Epithelial cell of esophagus (primary cell): ENCODE measurements at places on chromosomes 12 and 14.

- no peak for DNase-seq
These were observed 6.2 kb downstream of the OR4N5 start for GRCh38 chr14:20144820-20145219.

DNA sequence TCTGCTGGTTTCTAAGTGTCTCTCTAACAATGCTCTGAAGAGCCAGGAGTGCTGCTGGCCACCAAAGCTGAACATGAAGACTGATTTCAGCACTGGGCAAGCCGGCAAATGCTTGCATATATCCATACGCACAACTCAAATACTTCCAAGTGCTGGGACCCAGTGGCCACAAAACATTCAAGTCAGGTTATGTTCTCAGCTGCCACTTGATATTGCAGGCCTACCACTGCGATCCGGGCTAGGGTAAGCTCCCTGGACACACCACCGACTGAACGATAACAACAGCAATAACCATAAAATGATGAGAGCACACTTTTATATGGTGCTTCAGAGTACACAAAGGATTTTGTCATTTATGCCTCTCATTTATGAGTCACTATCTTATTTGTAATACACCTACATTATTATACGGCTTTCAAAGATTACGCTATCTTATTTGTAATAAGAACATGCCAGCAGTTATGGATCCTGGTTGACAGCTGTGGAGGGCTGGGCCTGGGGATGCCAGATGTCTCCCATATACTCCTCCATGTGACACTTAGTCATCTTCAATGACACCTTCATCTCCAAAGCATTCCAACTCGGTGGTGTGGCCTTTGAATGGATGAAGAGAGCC lies 35.5 kb downstream of the CRACR2A start:
- no peak for DNase-seq

- DNase-seq = peak; percentile 99
These were observed at the start of gene TROAP for GRCh38 chr12:49322708-49323523. Gene TROAP (plus strand): TSS chr12:49323255. CDS start chr12:49323609, 354 bp downstream.

DNA sequence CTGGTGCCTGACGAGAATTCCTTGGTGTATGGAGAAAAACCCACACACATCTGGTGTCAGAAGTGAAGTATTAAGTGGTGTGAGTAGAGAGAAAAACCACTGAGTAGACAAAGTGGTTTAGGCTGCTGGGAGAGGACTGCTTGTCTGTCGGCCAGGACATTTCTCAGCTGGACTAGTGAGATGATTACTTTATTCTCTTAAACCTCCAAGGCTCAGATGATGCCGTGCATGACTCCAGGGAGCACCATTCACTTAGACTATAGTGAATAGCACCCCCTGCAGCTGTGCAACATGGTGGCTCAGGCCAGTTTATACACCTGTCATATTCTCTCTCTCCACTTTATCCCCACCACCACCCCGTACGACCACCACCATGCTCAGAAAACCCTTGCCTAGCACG lies 28.5 kb upstream of the NFYB start:
- DNase-seq = no peak

GRCh38 chr14:97107080-97107479 lies 309.9 kb downstream of the VRK1 start:
- no peak for DNase-seq

- peak; percentile 86 for DNase-seq
These were observed 297.9 kb upstream of the AMIGO2 start for GRCh38 chr12:47377414-47378221.

- no peak for DNase-seq
These were observed 133.2 kb downstream of the ALX1 start for GRCh38 chr12:85413266-85413665.

DNA sequence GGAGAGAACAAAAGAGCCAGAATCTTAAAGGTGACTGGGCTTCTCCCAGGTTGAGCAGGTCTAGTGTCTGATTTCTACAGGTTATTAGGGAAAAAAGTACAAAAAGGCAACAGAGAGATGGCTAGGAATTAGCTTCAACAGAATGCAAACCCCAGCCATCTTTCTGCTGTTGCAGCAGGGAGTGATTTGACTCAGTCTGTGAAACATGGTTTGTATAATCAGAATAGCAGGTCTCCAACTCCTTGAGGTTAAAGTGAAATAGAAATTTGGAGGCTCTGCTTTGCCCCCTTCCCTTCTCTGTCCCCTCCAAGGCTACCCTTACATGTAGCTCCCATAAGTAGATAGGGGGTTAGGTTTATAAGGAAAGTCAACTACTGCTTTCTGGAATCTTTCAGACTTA lies 105.8 kb downstream of the AKAP6 start:
- DNase-seq = no peak

- DNase-seq = no peak
These were observed 158.0 kb upstream of the AMIGO2 start for GRCh38 chr12:47237751-47238211.

DNA sequence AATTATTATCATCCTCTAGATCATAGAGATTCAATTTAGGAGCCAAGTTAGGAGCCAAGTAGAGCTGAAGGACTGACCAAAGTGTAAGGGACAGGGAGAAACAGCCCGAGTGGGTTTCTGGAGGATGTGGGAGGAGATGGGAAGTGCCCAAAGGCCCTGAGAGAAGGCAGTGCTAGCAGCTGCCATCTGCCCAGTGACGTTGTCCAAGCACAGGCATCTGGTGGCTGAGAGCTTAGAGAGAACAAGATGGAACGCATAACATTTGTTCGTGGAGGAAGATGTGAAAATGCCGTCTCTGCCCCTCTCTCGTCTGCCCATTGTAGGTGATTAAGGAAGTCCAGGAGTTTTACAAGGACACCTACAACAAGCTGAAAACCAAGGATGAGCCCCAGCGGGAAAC lies 34.7 kb downstream of the CD9 start:
- no peak for DNase-seq

- no peak for DNase-seq
These were observed 30.6 kb downstream of the FAM186A start for GRCh38 chr12:50365709-50366406.

DNA sequence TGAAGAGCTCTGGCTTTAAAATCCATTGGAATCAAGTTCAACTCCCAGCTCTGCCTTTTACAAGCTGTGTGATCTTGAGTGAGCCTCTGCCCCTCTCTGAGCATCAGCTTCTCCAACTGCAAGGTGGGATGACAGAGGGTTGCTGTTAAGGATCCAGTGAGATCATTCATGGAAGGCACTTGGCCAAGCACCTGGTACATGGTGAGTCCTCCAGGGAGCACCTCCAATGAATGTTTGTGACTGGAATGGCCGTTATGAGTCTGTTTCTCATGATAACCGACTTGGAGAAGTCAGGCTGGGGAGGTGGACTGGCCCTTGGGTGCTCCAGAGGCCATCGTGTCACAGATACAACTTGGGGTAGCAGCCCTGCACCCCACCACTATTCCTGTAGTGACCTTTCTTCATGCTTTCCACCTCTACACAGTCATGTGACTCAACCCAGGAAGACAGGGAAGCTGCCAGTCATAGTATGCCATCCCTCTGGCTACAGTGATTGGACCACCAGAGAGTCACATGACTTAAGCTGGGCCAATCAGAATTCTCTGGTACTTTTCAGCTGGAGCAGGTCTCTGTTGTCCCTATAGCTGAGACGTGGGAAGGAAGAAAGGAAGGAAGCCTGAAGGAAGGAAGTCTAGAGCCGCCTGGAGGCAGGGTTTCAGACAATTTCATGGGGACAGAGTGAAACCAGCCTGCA lies 146.5 kb upstream of the MYL2 start:
- peak; percentile 68 for DNase-seq

DNA sequence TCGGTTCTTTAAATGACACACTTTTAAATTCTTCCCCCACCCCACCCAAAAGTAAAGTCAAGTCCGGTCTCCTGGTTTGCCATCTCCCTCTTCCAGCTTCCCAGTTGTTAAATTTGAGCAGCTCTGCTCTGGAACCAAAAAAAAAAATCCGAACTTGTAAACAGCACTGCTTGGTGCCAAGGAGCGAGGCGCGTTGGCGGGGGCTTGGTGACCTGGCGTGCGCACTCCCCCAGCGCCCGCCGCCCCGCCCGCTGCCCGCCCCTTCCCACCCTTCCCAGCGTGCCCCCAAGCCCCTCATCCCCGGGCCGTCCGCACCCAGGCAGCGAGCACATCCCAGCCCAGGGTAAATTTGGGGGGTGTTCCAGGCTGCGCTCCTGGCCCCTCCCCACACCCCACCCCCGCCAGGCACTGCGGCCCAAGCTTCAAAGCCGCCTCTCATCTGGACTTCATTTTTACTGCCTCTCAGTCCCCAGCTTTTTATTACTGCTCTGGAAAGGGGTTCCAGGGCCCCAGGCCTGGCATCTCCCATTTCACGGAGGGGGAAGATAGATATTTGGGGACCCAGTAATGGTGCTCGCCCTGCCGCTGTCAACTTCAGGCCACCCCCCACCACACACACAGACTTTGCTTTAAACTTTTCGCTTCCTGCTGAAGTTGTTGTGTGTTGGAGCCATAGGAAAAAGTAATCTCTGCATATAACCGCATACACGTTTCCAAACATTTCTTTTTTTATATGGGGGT lies 11.7 kb upstream of the ITGB7 start:
- DNase-seq = no peak

GRCh38 chr14:103716091-103716801 lies 636 bp downstream of the ZFYVE21 start:
- peak; percentile 19 for DNase-seq

DNA sequence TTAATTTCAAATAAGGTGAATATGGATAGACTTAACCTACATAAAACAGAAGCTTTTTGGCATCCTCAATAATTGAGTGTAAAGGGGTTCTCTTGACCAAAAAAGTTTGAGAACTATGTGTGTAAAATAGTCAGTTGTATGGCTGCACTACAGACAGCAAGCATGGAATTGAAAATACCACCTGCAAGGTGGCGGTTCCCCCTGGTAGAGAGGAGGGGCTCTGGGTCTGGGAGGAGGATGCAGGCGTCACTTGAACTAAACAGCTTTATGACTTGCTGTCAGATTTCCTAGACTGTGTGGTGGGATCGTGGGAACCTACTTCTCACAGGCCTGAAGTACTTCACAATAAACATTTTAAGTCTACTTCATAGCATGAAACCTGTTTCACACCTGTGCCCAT lies 6.3 kb downstream of the EVL start:
- DNase-seq = no peak

GRCh38 chr12:105552056-105552455 lies 221.6 kb downstream of the C12orf75 start:
- DNase-seq = no peak

GRCh38 chr12:120231316-120232011 lies 30.6 kb upstream of the RPLP0 start:
- DNase-seq = peak; percentile 97

GRCh38 chr12:120762086-120762485 lies 36.5 kb downstream of the ACADS start:
- DNase-seq = peak; percentile 9

GRCh38 chr14:77314043-77314442 lies 6.6 kb downstream of the POMT2 start:
- peak; percentile 98 for DNase-seq

DNA sequence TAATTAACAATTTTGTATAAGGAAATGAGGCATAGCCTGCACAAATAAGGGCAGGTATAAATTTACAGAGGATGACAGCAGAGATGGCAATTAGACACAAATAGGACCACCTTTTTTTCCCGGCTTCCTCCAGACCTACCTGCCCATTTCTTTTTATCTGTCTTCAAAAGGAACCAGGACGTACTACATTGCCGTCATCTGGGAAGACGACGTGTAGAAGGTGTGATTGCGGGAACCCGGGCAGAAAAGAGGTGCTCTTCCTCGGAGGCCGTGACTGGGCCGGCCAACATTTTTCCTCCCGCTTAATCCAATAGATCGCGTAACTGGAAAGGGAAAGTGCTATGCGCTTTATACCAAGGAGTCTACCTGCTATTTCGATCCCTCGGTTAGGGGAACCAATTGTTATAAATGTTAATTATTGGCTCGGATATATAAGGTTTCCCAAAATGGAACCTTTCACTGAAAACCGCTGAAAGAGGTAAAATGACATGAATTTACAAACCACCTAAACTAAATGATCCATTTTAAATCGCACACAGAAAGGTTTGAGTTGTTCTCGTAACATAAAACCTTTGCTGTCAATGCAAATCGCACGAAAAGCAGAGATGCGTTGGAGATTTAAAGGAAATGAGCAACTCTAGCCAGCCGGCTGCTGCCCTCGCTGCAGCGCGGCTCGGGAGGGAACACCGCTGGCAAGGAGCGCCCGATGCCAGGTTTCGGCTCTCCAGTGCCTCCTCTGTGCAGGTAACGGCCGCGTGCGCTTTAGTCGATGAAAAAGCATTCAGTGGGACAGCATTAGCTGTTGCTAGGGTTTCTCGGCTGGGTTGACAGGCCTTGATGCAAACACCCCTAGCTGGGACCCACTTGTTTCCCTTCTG lies 2.8 kb upstream of the SIX1 start:
- no peak for DNase-seq

DNA sequence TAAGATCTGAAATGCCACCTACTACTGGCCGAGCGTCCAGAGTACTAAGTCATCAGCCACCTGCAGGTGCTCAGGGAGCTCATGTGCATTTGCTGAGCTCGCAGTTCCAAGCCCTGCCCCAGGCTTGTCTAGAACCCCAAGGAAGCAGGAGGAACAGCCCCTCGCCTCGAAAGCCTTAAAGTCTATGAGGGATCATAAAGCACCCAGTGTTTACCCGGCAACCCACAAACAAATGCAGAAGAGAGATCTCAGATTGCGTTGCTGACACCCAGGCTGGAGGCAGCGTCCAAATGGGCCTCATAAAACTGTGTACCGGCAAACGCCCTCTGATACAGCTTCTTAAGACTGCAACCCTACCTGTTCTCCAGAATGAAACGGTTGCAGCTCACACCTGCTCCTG lies 6.8 kb downstream of the KDM2B start:
- no peak for DNase-seq

GRCh38 chr12:64320611-64321010 lies 69.9 kb downstream of the C12orf56 start:
- DNase-seq = no peak

DNA sequence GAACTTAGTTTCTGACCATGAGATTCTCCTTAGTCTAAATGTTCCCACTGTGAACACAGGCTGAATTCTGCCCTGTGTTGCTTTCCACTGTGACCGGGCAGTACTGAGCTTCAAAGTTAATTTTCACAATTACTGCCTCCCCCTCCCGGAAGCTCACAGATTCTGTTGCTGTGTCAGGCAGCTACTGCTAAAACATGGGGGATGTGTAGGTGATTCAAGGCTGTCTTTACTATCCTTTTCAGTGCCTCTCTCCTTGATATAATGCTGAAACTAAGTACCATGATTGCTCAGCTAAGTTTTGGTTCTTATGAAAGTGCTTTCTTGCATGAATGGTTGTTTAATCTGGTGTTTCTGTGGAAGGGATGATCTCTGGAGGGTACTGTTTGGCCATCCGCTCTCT lies 428.3 kb upstream of the NOVA1 start:
- DNase-seq = no peak

GRCh38 chr12:31586728-31587127 lies 4.2 kb downstream of the DENND5B start:
- DNase-seq = no peak
